ENCODE measurements at places on chromosomes 6 and 20.

GRCh38 chr20:34365765-34366213 is 2.7 kb downstream of the ITCH start:
- DNase-seq: peak; percentile 22

GRCh38 chr20:43960231-43960630 is 45.6 kb downstream of the TOX2 start:
- no peak for DNase-seq

DNA sequence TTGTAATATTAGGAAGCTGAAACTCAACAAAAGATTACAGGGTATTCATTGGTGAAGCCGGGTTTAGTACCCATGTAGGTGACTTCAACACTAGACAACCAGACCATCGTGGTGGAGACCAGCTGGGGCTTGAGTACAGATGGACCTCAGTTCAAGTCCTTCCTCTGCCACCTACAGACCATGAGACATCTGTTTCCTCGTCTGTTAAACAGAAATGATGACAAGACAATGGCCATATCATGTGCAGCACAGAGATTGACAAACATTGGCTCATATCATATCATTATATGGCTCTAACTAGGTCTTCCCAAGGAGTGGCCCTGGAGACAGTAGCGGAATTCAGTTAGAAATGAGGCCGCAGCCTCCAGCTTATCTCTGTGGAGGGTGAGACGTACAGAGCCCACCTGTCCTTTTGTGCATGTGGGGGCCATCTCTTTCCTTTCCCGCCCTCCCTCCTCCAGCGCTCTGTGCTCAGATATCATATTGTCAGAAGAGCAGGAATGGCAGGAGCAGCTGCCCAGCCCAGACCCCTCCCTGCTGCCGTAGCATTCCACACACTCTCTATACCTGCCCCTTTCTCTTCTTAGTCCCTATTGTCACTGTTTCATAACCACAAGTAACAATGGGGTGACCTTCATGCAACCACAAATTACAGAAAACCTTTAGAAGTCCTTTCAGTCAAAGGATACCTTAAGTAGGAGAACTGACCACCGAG is 75.1 kb downstream of the LY86 start:
- no peak for DNase-seq

- DNase-seq: no peak
Measured at GRCh38 chr20:11795071-11795615, 122.5 kb upstream of the BTBD3 start.

GRCh38 chr6:44629636-44630035 is 242.1 kb downstream of the CDC5L start:
- no peak for DNase-seq

DNA sequence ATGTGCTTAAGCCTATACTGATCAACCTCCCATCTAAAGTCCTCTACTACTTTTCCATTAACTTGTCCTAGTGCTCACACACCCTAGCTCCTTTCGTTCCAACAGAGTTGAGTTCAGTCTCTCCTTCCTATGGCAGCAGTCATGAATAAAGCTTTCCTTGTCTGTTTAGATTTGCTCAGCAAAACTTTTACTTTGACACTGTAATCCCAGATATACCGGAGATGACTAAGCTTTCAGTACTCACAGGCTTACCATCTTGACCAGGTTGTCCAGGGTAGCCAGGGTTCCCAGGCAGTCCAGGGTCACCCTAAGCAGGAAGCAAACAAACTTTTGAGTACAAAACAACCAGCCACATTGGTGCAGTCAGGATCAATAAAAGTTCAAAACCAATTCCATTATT is 90.7 kb downstream of the COL21A1 start:
- no peak for DNase-seq

GRCh38 chr20:36254076-36254475 is 17.8 kb downstream of the AAR2 start:
- no peak for DNase-seq

DNA sequence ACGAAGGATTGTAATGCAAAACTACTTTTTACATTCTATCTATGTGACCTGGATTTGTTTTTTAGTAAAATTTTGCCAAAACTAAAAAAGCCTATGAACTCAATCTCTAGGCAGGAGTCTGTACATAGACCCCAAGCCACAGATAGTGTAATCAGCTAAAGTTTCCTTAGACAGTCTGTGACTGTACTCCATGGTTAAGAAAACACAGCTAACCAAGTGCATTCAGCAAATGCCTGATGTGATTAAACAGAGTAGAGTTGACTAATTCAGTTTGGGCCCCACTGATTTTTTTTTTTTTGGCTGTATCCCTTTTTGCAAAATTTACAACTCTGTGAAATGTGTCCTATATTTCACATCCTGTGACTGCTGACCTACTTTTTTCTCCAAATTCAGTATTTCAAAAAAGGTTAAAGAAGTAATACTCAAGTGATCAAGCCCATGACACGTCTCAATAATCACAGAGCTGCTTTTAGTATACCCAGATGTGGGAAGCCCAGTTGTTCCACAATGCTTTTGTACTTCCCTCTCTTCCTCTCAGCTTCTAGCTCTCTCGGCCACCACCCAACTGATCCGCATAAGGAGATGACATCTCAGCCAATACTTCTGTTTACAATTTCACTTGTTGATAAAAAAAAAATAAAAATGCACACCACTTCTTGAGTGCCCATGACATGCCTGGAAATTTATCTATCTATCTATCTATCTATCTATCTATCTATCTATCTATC is 108.8 kb upstream of the TBX18 start:
- no peak for DNase-seq

- DNase-seq: no peak
Measured at GRCh38 chr20:60215816-60216730, 257.9 kb downstream of the CDH26 start.

- no peak for DNase-seq
Measured at GRCh38 chr6:169038691-169039090, 215.0 kb downstream of the THBS2 start.

- DNase-seq: peak; percentile 88
Measured at GRCh38 chr6:129671442-129672340, 38.3 kb downstream of the ARHGAP18 start.

- no peak for DNase-seq
Measured at GRCh38 chr20:3606021-3606420, 57.2 kb downstream of the GFRA4 start.

GRCh38 chr6:159844737-159845645 is 44.9 kb downstream of the PNLDC1 start:
- no peak for DNase-seq

GRCh38 chr6:14930366-14930989 is 315.4 kb upstream of the JARID2 start:
- no peak for DNase-seq

- DNase-seq: peak; percentile 23
Measured at GRCh38 chr6:118724211-118724610, 72.8 kb upstream of the CEP85L start.

- DNase-seq: no peak
Measured at GRCh38 chr6:3321875-3322274, 63.1 kb downstream of the PSMG4 start.

DNA sequence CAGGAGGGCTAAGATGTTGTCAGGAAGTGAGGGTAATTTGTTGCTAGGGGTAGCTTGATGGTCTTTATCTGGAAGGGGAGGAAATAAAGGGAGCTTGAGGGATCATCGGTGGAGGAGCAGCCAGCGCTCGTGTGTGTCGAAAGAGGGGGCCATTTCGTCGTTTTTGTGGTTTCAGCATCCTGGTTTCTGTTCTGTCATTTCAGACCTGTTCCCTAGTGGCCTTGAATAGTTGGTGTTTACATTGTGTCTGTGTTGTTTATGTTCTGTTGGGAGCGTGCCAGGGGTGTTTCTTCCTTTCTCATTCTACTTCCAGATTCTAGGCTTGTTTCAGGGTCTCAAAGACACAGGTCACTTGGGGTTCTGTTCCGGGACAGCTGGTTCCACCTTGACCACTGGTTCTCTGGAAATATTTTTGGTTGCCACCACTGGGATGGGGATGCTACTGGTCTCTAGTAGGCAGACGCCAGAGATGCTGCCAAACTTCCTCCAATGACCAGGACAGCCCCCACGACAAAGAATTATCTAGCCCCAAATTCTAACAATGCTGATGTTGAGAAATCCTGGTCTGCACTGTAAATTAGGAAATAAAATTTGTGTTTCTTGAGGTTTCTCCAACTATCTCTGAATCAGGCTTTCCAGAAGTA is 113.9 kb upstream of the NAA20 start:
- peak; percentile 26 for DNase-seq

DNA sequence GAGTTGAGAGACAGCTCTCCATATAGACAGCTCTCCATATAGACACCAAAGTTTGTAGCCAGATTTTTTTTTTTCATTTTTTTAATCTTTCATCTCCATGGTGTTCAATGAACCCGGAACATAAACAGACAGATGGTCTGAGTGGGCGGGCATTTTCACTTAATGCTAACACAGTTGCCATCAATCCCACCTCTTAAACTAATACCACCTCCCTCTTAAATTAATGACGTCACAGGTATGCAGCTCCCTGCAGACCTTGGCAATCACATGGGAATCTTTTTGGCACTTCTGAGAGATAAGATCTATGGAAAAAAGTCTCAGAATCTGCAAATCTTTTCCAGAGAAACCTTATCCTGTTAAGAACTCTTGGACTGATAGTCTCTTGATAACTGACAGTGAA is 43.2 kb downstream of the PFDN4 start:
- no peak for DNase-seq

DNA sequence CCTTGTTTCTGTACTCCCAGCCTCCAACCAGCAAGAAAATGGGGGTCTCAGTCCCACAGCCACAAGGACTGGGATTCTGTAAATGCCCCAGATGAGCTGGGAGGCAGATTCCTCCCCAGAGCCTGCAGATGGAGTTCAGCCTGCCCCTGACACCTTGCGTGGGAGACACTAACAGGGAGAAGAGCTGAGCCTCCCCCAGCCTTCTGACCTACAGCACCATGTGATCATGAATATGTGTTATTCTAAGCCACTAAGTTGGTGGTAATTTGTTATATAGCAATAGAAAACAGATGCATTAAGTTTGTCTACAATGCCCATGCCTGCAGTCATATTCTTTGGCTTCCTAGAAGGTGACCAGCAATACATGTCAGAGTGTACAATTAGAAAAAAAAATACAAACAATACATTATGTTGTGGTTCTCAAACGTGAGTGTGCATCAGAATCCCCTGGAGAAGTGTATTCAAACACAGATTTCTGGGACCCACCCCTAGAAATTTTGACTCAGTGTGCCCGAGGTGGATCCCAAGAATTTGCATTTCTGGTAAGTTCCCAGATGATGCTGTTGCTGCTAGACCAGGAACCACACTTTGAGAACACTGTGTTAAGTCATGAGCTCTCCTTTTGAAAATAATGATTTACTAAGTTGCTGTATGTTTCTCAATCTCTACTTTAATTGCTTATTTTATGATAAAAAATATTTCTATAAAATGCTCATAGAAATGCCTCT is 39.9 kb downstream of the SLC22A3 start:
- DNase-seq: no peak

DNA sequence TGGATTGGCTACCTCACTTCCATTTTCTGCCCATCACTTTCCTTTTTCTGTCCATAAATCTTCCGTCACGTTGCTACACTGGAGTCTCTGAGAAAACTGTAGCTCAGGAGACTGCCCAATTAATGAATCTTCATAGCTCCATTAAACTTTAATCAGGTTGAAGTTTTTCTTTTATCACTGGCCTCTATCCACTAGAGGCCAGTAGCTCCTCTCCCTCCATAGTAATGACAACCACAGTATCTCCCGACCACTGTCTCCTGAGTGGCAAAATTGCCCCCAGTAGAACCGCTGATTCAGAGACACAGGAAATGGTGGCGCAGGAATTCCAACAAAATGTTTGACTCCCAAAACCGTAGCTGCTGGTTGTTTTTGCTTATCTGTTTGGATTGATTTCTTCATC is 18.4 kb upstream of the DOK5 start:
- DNase-seq: no peak

DNA sequence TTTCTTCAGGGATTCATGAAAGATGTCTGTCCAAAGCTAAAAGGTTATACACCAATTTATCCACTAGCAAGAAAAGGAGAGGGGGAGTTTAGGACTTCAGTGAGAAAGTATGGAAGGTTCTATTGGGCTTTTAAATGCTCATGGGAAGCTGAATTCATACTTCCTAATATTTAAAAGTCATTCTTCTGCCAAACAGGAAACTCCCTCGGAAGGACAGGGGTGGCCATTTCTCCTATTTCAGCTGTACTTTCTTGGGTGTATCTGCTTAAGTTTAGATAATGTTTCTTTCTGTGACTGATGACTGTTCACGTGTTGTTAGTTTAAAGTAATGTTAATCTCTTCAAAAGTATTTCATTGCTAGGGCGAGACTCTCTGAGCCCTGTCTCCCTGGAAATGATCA is 80.5 kb upstream of the IFNGR1 start:
- DNase-seq: no peak

DNA sequence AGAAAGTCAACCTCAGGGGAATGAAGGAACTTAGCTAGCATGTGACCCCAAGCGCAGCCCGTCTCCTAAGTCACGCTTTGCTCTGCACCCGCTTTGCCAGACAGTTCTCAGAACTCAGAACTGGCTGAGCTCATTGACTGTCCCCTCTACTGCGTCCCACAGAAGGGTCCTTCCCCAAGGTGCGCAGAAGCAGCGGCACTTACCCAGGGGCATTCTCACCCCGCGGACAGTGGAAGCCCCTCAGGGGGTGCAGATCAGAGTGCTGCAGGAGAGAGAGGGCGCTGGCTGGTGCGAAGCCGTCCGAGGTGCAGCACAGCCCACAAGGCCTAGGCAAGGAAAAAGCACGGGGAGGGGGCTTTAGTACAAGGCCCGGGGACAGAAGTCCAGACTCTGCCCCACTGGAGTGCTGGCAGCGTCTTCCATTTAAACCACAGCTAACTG is 807 bp downstream of the SNHG17 start:
- peak; percentile 13 for DNase-seq
